Motor neuron (in vitro differentiated cells): ENCODE measurements at places on chromosomes 4 and X.

- peak; percentile 18 for ATAC-seq
These were observed 825.6 kb downstream of the STPG2 start for GRCh38 chr4:97317671-97318070.

GRCh38 chrX:47840111-47840510 is 3.4 kb downstream of the ZNF81 start:
- ATAC-seq, result no peak

DNA sequence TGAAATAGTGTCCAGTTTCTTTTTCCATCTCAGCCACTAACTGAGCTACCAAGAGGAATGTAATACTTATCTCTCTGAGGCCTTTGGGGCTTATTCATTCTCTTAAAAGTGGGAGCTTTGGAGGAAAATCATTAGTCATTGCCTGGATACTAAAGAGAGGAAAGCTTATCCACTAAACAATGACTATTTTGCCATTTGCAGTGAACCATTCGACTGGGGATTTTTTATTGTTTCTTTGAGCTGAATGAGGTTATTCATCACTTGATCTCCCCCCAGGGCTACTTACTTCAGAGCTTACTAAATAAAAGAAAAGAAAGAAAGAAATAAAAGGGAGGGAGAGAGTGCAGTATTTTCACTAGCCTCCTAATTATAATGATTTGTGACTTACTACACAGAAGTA is 1329.5 kb upstream of the TENM3 start:
- peak; percentile 75 for ATAC-seq

DNA sequence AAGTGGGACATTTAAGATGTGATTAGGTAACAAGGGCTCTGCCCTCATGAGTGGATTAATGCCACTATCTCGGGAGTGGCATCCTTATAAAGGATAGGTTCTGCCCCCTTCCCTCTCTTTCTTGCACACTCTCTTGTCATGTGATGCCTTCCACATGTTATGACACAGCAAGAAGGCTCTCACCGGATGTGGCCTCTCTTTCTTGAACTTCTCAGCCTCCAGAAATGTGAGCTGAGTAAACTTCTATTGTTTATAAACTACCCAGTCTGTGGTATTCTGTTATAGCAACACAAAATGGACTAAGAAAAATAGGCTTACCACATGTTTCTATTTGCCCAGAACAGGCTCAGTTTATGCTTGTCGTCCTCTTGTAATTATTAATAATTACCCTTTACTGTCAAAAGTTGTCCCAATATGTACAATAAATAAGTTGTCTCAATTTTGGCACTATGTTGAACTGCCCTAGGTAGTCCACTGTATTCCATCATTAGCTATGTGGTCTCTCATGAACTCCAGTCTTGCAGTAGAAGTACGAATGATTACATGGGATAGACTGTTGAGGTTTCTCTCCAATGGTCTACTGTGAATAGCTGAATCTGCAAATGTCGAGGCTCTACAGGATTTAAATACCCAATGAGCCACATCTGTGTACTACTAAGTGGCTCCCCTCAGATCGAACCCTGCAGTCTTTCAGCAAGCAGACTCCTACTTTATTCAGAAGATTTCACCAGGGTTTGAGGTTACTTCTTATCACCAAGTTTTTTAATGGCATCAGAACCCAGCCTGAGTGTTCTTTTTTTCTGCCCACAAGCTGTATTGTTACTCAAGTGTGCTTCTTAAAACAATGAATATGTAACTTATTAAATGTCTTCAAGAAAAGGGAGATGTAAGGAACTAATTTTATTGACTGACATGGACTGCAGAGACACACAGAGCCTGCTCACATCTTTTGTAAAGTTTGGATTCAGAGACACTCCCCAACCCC is 102.0 kb upstream of the LEF1 start:
- no peak for ATAC-seq
